ENCODE measurements at places on chromosomes 7 and 10.

- no peak for DNase-seq
Measured at GRCh38 chr10:113801569-113801968, 50.1 kb downstream of the PLEKHS1 start.

DNA sequence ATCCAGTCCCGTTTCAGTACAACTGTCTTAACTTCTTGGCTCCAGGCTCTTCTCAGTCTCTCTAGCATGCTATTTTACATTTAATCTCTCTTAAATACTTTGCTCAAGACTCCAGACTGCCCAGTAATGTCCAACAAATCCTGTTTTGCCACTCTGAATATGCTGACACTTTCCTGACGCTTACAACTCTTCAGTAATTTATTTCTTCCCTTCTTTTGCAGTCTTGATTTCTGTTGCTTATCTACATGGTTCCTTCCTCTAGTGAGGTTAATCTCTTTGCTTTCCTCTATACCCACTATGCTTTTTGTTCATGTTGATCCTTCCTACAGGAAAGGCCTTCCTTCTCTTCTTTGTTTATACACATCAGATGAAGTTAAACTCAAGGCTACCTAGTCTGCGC is 23.7 kb downstream of the UMAD1 start:
- DNase-seq, result no peak

DNA sequence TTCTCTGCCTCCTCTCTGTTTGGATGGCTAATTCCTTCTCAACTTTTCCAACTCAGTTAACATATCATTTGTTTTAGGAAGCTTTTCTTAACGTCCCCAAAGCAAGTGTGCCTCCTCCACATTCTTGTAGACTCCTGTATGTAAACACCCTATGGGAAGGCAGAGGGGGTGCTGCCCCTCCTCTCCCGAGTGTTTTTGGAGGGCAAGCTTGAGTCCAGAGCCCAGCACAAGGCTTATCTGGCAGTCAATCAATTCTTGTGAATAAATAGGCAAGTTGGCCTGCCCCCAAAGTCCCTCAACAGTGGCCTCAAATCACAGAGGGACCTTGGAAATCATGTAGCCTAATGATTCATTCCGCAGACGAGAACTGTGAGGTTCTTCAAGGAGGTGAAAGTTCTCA is 305.6 kb downstream of the RPS24 start:
- no peak for DNase-seq

- DNase-seq, result no peak
Measured at GRCh38 chr10:31723106-31723750, 205.4 kb downstream of the ARHGAP12 start.

GRCh38 chr7:105618016-105618296 is 36.7 kb upstream of the EFCAB10 start:
- DNase-seq, result no peak

GRCh38 chr7:7745966-7746365 is 27.6 kb upstream of the RPA3 start:
- DNase-seq, result no peak

GRCh38 chr10:3792710-3793219 is 7.8 kb upstream of the KLF6 start:
- no peak for DNase-seq

GRCh38 chr10:88366772-88367171 is 216.3 kb downstream of the RNLS start:
- no peak for DNase-seq

GRCh38 chr7:151129117-151129959 is 38.2 kb downstream of the GBX1 start:
- no peak for DNase-seq

GRCh38 chr10:106402458-106402857 is 762.0 kb downstream of the SORCS1 start:
- no peak for DNase-seq

- DNase-seq, result no peak
Measured at GRCh38 chr7:39317896-39318295, 248.3 kb upstream of the YAE1 start.

DNA sequence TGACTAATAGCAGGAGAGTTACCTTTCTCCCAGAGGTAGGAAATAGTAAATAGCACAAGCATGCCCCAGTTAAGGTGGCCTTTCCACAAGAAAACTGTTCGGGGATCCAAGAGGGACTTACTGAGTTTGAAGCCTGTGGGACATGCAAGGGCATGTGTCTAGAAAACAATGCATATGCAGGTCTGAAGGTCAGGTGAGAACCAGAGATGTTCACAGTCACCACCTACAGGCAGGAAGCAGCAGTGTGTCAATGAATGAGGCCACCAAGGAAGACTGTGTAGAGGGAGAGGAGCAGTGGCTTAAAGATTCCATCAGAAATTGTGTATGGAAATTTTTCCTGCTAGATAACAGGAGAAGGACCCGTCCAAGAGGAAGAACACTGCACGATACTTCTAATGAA is 66.0 kb downstream of the CALD1 start:
- no peak for DNase-seq

DNA sequence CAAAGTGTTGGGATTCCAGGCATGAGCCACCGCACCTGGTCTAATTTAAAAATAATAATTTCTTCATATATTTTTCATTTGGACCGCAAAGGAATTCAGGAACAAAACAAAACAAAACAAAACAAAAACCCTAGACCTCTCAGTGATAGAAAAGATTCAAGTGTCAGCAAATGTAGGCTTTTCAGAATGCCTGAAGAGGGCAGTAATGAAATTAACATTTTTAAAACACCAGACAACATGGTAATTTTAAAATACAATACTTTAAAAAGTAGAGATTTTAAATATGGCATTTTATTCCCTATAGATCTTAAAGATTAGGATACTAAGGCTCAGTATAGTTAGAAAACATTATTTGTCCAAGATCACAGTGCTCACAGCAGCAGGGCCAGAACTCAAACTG is 36.6 kb downstream of the DNMBP start:
- no peak for DNase-seq

DNA sequence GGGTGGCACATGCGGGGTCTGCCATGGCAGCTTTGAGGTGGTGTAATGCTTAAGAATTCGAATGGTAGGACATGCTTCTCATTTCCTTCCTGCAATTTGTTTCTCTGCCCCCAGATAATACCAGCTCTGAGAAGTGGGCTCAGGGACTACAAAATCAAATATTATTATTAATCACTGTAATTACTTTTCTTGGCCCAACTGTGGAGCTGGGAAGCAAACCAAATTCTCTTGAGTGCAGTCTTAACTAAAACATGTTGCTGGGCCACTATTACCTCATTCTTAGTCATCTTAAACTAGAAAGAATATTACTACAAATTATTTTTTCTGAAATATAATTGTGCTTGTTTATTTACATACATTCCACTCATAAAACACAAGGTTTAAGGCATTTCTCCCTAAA is 566.7 kb upstream of the NRP1 start:
- no peak for DNase-seq

- DNase-seq, result no peak
Measured at GRCh38 chr10:109887243-109887642, 36.1 kb downstream of the XPNPEP1 start.

- DNase-seq, result no peak
Measured at GRCh38 chr10:76082232-76082631, 650.8 kb downstream of the LRMDA start.

DNA sequence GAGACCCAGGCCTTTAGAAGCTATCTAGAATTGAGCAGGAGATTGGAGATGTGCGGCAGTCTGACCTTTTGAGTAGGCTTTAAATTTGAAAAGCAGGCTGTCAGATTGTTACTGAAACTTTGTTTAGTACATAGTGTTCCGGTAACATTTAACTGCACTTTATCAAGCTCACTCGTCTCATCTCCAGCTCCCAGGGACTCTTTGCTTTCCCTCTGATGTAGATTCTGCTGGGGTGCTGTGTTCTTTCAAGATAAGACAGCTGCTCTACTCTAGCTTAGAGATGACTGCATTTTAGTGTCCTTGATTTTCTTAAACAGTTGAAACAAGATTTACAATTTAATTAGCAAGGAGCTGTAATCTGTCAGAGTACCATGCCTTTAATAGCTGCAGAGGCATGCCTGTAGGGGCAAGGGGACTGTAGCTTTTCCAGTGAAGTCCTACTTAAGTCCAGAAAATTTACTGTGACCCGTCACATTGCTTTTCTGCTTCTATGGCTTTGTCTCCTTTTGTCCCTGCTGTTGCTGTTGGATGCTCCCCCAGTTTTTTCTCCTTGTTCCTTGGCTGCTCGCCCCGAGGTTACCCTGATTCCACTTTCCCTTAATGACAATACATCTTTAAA is 56.4 kb upstream of the MTPN start:
- DNase-seq, result no peak

DNA sequence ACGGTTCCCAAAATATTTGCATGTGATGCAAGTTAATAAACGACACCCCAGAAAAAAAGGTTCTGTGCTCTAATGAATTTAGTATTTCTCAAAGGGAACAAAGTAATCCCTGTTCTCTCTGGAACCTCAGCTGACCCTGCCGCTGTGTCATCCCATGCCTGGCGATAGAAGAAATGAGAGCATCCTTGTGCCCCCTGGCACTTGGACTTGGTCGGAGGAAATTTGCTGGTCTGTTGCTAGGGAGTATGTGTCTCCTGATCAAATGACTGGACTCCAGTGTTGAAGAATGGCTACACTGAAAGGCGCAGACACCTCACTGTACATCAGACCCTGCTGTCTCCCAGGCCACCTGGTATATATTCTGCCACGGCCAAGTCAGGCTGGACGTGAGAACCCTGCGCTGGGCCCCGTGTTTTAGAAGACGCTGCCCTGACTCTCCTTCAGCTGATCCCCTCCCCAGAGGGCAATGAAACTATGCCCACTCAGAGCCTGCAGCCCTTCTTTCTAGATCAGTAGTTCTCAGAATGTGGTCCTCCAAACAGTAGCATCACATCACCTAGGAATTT is 67.2 kb downstream of the THNSL1 start:
- no peak for DNase-seq

GRCh38 chr7:5661942-5662341 is 119.5 kb downstream of the RNF216 start:
- no peak for DNase-seq

DNA sequence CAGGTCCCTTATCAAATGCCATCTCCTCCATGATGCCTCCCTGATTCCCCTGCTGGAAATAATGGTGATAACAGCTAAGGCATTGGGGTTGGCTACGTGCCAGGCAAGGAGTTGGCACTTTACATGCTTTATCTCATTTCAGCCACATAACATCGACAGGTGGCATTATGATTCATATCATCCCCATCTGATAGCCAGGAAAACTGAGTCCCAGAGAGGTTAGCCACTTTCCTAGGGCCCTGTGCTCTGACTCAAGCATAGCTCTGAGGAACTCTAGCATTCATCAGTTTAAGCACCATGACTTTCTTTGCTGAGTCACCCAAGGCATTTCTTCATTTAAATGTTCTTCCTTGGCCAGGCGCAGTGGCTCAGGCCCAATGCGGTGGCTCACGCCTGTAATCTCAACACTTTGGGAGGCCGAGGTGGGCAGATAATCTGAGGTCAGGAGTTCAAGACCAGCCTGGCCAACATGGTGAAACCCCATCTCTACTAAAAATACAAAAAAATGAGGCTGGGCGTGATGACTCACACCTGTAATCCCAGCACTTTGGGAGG is 6.6 kb downstream of the LEP start:
- DNase-seq, result no peak

Data from stimulated activated CD8-positive, alpha-beta memory T cell treated with anti-CD3 and anti-CD28 coated beads, Interleukin-4, amount 100 ng/mL, for 1 hour (primary cell).